ENCODE measurements at places on chromosomes 11 and 22.

DNA sequence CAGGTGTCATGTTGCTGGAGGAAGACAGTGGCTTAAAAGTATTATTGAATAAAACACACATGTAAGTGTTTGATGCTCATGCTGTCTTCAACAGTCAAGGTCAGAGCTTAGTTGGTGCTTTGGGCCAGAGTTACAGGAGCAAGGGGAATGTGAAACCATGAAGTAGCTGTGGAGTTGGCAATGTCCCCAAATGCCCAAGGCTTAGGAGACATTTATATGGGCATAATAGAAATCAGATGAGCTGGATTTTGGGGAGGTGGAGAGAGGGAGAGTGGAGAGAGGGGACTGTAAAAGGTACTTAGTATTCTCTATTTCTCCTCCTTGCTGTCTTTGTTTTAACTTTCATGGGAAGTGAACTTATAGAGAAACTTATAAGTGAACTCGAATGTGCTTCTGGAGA lies 407.8 kb downstream of the ETS1 start:
- no peak for DNase-seq

DNA sequence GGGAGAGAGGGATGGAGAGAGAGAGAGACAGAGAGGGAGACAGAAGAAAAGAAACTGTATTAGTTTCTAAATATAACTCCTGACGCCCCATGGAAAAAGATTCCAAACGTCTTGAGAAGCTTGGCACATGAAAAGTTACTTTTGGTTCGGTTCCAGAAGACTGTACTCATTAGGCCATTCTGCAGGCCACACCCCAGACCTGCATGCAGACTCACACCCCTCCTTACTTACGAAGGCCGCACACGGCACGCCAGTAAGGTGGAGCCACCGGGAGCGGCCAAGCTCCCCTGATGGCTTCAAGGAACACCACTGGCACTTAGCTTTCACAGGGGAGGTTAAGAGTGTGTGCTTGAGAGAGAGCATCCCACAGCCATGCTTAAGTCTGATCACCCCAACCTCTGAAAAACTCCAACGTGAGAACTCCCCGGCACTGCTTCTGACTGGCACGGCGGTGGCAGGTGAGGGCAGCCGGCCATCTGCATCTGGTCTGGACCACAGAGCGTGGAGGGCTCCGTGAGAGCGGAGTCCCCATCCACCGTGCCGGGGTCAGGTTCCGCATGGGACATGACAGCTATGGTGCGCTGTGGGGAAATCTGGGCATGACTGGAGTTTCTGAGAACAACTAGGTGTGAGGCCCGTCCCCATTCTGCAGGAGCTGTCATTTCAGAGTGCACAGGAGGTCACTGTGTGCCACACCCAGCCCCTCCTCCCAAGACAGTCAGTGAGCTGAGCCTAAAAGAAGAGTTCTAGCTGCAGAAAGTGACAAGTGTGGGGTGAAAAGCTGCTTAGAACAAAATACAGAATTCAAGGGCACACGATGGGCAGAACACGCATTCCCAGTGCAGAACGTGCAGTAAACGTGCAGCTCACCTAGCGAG lies 62.4 kb downstream of the MYH9 start:
- DNase-seq: peak; percentile 81

- DNase-seq: no peak
Observed at GRCh38 chr11:44162662-44163061, 67.2 kb downstream of the EXT2 start.

DNA sequence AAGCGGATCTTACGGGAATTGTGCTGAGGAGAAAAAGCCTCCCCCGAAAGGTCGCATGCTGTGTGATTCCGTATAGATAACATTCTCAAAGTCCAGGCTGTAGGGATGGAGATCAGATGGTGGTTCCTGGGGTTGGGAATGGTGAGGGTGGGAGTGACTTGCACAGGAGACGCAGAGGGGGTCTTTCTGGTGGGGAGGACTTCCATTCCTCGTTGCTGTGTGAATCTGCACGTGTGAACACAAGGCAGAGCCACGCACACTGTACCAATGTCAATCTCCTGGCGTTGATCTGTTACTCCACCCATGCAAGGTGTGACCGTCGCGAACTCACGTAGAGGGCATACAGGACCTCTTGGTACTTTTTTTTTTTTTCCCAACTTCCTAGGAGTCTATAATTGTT lies 59.0 kb upstream of the KCNQ1OT1 start:
- DNase-seq: peak; percentile 46

GRCh38 chr11:14386895-14387480 lies 28.0 kb upstream of the RRAS2 start:
- no peak for DNase-seq

- no peak for DNase-seq
Observed at GRCh38 chr11:31646216-31646615, 136.6 kb downstream of the ELP4 start.

DNA sequence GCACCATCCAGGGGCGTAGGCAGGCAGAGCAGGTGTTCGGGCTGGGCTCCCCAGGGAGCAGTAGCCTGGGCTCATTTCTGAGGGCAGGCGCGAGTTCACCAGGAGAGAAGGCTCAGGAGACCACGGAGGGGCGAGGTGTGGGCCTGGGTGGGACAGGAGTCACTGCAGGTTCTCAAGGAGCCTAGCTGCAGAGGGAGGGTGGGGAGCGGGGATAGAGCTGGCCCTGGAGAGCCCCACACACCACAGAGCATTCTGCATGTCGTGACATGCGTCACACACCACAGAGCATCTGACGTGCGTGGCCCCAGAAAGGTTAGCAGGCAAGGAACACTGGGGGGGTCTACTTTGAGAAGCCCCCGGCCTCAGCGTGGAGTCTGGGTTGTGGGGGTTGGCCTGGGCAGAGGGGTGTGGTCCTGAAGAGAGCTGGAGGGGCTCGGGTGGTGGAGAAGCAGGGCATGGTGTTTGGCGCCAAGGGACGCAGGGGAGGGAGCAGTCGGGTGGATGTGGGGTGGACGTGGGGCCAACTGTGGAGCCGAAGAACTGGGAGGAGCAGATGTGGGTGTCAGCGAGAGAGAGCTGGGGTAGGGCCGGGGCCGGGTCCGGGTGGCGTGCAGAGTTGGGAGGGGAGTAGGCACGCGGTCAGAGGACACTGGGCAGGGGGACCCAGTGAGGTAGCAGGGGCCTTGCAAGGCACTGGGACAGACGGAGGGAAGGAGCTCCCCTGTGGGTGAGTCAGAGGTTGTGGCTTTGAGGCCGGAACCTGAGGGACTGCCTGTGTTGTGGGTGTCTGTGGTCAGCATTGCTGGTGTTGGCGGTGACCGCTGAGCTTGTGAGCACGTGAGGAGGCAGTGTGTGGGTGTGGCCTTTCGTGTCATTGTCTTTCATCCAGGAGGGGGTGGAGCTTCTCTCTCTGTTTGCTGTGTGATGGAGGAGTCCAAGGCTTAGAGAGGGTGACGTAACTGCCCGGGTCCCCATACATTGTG lies 25.5 kb downstream of the CTTN start:
- DNase-seq: no peak

- DNase-seq: no peak
Observed at GRCh38 chr22:42399315-42400271, 32.6 kb downstream of the NFAM1 start.

- DNase-seq: no peak
Observed at GRCh38 chr11:76859708-76860227, 950 bp upstream of the ACER3 start.

GRCh38 chr11:134670961-134671370 lies 258.9 kb upstream of the B3GAT1 start:
- peak; percentile 56 for DNase-seq

Measured in lower leg skin (tissue), 4 donors.